Posterior cingulate gyrus (tissue), 11 donors: ENCODE measurements at places on chromosomes 5 and 9.

DNA sequence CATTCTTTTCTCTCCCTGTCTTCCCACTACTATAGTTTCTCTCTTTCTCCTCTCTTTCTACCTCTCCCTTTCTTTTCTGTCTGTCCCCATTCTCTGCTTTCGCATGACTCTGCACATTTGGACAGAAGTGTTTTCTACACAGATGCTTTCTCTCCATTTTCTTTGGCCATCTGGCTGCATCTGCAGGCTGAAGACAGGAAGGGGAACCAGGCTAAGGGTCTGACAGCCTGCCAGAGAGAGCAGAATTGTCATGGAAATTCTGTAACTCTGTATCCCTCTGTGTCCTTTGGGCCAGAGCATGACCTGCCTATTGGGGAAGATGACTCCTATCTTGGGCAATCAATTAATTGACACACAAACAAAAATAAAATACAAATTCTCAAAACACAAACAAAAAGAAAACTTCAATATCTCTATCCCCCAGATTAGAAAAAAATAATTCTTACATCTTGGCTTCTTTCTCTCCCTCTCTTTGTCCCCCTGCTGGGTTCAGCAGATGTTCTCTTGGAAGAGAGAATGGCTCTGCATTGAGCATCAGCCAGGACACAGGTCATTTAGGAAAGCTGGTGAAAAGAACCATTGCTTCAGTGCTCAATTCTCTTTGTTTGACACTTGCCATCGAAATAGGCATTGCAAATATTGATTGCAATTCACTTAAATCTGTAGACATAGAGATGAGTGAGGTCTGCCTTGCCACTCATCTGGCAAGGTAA is 415.9 kb upstream of the KLF4 start:
- DNase-seq: no peak

DNA sequence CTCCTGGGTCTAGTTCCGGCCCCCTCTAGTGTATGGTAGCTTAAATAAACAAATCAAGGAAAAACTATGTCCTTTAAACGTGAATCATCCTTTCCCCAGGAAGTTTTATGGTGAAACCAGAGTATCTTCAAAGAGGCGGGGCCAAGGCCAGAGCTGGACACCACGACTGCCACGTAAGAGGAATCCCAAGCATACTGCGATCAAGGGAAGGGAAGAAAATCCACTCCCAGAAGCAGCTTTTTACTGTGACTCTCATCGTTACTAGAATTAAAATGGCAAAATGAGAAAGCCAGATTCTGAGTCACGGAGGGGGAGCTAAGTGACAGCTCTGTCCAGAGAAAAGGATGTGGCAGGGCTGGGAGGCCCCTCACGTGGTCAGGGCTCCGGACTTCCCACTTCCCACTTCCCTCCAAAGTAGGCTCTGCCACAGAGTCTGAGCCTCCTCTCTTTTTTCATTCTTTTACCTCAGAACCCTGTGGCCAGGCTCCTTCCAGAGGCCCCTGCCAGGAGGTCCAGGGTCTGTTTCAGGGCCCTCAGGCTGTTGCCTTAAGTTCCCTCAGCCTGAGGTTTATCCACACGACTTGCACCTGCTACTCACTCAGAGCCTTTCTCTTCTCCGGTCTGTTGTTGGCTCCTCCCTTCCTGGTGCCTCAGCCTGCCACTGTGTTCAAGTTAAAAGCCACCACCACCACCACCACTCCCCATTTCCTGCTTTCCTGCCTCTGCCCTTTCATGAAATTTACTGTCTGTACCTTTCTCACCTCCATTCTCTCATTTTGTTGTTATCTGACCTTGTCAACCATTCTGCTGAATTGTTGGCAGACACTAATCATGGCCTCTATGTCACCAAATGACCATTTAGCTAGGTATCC is 1.4 kb upstream of the GLRX start:
- no peak for DNase-seq

GRCh38 chr5:122404018-122404417 is 92.0 kb downstream of the SNCAIP start:
- DNase-seq: no peak

DNA sequence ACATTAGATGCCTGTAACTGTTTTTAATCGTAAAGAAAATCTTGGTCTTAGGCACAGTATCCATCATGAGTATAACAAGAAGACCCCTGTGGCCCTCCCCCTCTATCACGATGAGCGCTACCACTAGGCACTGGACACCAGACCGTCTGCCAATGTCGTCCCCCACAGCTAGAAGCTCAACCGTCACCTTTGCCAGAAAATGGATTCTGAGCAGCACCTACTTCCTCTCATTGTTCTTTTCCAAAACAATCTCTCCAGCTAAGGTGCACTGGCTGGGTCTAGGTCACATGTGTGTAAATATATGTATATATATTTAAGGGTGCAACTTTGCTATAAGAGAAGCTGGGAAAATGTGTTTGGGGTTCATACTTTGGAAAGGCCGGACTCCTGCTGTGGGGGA is 15.7 kb upstream of the SSBP2 start:
- no peak for DNase-seq

DNA sequence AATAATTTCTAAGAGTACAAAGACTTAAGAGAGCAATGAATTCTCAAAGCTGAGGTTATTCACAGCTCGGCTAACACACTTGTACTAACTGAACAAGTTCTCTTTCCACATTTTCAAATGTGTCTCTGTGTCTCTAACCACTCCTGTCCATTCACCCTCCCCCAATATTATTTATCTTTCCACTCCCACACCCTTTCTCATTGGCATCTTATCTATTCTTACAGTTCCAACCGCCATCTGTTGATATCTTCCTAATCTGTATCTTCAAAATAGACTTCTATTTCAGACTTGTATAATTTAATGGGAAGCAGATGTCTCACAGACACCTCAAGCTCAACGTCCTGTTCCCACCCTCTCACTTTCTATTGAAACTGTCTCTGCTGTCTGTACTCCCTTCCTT is 205.9 kb downstream of the ANXA1 start:
- DNase-seq: no peak

- no peak for DNase-seq
Measured at GRCh38 chr5:137888466-137888862, 793 bp upstream of the PKD2L2 start.

GRCh38 chr5:10521466-10522223 is 42.2 kb upstream of the ANKRD33B start:
- DNase-seq: no peak

- DNase-seq: no peak
Measured at GRCh38 chr5:91910655-91911054, 527.5 kb upstream of the ARRDC3 start.

DNA sequence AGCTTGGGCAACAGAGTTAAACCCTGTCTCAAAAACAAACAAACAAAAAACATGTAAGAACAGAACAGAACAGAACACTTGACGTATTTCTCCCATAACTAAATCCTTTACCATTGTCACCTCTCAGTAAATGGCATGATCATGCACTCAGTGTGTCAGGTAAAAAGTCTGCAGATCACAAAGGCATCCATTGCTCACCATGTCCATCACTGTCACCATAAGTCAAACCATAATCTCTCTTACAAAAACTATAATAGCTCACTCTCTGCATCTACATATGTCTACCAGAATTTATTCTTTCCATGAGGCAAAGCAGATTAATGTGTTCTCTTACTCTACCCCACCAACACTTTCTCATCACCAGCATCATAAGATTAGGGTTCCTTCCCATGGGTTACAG is 387.5 kb downstream of the CDH12 start:
- no peak for DNase-seq

DNA sequence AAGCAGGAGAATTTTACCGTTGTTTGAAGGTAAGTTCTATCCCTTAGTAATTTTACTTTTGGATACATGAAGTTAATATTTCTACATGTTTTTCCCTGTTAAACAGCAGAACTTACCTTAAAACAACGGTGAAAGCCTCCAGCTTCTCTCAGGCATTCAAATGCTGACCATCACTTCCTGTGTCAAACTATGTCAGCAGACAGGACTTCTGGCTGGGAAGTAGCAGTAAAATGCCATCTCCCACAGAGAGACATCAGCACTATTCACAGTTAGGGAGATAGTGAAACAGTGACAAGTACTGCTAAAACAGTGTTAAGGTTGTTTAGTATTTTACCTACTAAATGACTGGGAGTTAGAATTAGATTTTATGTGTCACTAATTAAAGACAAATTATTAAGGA is 34.2 kb upstream of the GOLGA1 start:
- DNase-seq: no peak

DNA sequence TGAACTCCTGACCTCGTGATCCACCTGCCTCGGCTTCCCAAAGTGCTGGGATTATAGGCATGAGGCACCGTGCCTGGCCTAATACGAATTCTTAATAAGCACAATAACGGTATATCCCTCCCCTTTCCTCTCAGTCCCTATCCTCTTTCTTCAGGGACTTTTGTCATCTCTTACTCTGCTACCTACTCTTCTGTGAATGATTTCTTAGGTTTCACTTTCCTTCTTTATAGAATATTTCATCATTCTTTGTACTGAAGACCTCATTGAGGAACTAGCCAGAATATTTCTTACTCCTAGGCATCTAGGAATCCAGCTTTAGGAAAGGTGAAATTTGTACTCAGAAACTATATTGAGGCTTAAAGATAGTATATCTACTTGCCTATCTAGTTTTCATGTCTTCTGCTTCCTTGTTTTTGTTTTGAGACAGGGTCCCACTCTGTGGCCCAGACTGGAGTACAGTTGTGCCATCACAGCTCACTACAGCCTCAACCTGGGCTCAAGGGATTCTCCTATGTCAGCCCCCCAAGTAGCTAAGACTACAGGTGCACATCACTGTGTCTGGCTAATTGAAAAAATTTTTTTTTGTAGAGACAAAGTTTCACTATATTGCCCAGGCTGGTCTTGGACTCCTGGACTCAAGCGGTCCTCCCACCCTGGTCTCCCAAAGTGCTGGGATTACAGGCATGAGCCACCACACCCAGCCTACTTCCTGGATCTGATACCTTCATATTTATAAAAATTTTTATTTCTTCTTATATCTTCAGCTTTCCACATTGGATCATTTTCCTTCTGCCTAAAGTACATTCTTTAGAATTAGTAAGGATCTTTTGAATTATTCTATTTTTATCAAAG is 69.7 kb downstream of the GPBP1 start:
- no peak for DNase-seq

DNA sequence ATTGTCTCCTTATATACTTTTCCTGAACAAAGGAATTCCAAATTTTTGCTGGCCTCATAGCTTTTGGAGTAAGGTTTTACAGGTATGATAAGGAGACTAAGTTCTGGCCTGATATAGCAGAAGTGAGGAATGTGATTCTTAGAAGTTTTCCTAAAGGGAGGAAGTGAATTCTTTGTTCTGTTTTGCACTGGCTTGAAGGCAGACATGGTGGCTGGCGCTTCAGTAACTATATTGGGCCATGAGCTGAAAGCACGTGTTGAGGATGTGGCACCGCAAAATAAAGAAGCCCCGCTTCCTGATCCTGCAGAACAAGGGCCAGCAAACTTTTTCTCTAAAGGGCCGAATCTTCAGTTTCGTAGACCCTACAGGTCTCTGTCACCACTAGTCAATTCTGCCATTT is 224.2 kb downstream of the SNX18 start:
- DNase-seq: no peak

DNA sequence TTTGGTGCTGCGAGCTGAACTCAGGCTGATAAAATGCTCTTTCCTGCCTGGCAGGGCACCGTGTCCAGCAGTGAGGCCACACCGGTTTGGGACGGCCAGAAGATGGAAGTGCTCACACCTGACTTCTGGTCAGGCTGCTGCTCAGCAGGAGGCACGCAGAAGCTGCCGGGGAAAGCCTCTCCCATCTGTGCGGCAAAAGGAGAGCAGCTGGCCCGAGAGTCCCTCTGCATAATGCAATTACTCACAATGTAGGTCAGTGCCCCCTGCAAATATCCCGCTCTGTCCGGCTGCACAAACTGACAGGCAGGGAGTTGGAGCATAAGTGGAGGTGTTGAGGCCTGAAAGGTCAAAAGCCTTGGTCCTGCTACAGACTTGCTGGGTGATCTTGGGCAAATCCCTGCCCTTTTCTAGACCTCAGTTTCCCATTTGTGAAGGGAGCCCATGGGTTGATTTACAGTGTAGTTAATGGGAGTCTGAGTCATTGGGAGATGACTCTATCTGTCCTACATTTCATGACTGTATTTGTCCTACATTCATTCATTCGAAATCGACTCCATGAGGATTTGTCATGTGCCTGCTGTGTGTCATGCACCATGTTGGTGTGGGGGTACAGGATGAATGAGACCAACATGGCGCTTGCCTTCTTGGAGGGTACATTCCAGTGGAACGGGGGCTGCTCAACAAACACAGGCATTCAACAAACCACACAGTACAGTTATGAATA is 61.8 kb upstream of the TBC1D2 start:
- no peak for DNase-seq
